ENCODE measurements at places on chromosomes 12 and 14.

- no peak for DNase-seq
Observed at GRCh38 chr14:105039458-105040205, 18.7 kb upstream of the CDCA4 start.

DNA sequence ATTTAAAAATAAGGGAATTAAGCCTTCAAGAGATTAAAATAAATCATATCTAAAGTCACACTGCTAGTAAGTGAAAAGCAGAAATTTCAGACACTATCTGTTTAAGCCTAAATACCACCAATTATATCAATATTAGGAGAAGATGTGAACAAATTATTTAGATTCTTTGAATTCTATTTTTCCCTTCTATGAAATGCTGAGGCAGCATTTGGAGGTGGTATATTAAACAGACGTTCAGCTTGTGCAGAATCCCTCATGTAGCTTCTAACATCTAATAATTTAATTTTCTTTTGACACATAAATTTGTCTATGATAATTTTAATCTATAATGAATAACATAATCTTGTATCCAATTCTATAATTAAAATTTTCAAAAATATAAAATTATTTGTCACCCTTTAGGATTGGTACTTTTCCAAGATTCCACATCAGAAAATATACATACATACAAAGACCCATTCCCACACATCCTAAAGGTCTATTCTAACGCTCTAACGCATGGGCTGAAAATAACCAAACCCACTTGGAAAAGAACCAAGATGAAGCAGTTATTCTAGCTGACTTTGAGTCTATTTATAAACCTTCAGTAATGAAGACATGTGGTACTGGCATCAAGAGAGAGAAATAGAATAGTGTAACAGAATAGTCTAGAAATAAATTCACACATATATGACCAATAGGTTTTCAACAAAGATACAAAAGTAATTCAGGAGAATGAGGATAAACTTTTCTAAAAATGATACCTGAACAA lies 751.8 kb downstream of the GALC start:
- no peak for DNase-seq

GRCh38 chr12:127496255-127496654 lies 770.7 kb upstream of the TMEM132C start:
- no peak for DNase-seq

GRCh38 chr14:91415794-91416743 lies 1.6 kb downstream of the CCDC88C start:
- DNase-seq: no peak

- peak; percentile 53 for DNase-seq
Observed at GRCh38 chr12:109387425-109388166, 39.9 kb downstream of the MYO1H start.

GRCh38 chr12:39685854-39686657 lies 66.5 kb upstream of the ABCD2 start:
- no peak for DNase-seq

DNA sequence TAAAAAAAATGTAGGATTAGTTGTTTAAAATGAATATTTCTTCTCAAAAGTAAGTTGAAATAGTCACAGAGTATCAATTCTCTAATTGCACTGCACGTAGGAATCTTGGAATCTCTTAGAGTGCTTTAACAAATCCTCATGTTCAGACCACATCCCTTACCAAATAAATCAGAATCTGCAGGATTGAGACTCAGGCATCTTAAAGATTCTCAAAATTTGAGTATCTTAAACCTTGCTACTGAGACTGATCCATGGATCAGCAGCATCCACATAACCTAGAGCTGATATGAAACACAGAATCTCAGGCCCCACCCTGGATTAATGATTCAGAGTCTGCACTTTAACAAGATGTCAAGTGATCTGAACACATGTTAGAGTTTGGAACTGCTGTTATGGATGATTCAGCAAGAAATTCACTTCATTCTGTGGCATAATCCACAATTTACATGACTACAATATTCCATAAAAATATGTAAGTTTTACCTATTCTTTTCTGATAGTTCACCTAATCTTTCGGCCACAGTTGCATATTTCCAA lies 58.7 kb downstream of the ADAMTS20 start:
- no peak for DNase-seq

GRCh38 chr12:115763982-115764621 lies 513.4 kb downstream of the MED13L start:
- DNase-seq: no peak

- DNase-seq: no peak
Observed at GRCh38 chr12:47408171-47408871, 297.5 kb downstream of the RPAP3 start.

DNA sequence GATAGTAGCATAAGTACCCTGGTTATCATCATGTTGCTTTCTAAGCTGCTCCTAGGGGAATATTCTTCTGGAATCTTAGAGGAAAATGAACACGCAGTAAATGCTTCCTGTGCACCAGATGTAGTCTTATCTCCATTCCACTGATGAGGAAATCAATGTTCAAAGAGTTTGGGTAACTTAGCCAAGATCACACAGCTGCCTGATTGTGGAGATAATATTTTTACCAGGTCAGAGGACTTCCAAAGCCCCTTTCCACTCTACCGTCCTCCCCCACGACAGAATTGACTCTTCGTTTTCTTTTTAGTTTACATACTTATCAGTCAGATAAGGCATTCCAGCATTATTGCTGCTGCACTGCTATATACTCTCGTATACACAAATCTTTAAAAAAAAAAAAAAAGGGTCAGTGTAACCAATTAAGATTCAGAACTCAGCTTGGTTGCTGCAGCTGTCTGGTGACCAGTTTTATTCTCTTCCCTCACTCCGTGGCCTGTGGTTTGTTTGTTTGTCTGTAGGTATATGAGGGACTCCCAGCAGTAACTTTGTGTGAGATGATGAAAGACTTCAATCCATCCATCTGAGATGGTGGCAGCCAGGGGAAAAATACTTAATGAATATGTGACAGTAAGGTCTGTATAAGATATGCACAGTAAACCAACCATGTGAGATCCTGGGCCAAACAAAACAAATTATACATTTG lies 110.5 kb downstream of the TGFB3 start:
- DNase-seq: peak; percentile 51

DNA sequence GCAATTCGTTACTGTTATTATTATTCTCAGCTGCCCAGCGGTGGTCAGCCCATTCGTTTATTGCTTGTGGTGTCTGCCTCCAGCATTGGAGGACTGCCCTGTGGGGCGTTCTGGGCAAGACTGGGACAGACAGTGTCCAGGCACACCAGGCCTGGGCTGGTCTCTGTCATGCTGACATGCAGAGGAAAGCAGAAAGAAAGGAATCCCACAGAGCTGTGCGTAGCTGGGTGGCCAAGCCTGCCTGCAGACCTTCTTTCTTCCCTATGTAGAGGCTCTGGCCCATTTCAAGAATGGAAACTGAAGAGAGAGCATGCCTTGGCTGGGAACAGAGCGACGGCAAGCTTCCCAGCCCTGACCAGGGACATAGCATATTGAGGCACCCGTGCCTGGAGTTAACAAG lies 525.3 kb upstream of the TBX3 start:
- DNase-seq: no peak

- DNase-seq: peak; percentile 40
Observed at GRCh38 chr14:20630340-20631022, 11.0 kb downstream of the OR6S1 start.

- no peak for DNase-seq
Observed at GRCh38 chr14:91501951-91502930, 7.9 kb downstream of the PPP4R3A start.

DNA sequence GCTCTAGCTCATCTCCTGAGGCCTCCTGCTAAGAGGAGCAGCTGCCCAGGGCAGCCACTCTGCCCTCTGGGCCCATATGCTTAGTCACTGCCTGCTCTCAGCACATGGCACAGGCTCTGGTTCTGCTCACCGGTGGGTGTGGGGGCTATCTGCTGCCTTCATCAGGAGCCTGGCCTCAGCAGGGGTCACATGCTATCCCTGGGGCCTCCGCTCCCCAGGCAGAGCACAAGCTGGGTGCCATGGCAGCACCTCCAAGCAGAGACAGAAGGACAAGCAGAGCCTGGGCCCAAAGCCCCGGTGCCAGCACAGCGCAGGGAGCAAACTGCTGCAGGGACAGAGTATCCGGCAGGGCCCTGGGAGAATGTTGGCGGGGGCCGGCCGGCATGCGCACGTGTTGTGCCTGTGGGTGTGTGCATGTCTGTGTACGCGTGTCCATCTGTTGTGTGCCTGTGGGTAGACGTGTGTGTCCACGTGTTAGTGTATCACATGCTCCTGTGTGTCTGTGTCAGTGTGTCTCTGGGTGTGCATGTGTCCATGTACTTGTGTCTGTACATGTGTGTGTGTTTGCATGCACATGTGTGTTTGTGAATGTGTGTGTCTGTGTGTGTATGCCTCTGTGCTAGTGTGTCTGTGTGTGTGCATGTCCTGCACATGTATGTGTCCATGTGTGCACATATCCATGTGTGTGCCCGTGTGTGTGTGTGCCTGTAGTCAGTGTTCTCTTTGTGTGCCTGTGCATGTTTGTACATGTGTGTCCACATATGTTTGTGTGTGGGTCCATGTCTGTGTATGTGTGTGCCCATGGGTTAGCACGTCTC lies 326.9 kb downstream of the TMEM121 start:
- DNase-seq: no peak

DNA sequence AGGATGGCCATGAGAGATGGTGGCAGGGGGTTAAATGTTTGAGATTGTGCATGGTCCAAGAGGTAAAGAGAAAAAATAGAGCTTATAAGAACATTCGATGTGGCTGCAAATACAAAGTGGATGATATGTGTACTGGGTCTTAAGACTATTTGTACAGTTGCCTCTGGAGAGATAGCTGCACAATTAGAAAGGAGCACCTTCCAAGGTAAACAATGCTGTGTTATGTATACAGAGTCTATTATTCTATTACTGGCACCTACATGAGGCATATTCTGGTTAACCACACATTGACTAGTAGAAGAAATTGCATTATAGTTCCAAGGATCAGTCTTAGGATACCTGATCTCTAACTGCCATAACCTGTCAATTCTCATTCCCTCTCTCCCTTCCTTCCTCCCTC lies 238.0 kb upstream of the FOXN3 start:
- DNase-seq: no peak

DNA sequence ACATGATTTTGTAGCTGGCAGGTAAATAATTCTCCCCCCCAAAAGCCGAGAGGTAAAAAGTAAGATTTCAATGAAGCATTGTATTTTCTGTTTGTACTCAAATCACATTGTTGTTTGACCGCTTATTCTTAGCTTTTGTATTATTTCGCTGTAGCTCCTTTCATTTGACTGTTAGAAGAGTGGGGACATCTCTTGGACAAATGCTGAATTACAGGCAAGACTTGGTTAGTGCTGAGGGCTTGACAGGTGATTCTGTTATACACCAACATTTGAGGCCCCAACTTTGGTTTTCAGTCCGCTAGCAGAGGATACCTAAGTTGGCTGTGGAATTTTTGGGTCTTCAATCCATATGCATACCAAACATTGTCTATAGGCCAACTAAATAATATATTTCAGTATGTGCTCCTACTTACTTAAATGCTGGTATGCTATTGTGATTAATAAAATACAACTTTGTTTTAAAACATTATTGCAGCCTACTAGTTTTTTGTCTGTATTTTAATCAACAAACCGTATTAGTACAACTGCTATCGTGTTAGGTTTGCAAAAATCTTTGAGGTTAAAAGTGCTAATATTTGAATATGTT lies 102.2 kb downstream of the ERC1 start:
- peak; percentile 79 for DNase-seq

DNA sequence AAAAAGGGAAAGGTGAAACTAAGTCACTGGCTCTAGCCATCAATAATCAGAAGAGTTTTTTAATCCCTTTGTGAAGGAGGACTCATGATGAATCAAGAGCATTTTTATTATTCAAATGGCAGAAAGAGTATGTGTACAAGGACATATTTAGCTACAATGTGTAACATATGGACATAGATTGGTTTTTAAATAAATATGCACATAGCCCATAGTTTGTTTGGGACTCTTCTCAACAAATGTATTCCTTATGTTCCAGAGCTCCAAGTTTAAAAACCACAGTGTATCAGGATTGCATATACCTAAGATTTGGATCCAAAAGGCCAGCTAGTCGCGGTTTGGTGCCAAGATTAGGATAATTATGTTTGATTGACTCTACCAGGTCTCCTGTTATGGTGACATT lies 104.2 kb downstream of the C12orf50 start:
- DNase-seq: no peak

DNA sequence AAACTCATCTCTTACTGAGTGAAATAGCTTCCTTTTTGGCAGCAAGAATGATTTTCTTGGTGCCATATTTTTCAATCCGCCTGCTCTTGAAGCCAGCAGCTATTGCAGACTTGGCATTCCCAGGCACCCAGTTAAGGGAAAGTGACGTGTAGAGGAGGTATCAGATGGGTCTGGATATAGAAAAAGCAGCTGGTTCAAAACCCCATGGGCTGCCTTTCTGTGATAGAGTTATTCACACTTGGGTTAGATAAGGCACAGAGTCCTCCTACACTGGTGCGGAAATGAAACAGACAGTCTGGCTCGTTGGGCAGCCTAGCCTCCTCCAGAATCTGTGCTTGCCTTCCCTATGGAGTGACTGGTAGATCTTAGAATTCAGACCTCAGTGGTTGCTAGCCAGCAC lies 62.2 kb downstream of the PTPN11 start:
- DNase-seq: no peak

- no peak for DNase-seq
Observed at GRCh38 chr14:20413744-20414082, 412 bp upstream of the TEP1 start.

DNA sequence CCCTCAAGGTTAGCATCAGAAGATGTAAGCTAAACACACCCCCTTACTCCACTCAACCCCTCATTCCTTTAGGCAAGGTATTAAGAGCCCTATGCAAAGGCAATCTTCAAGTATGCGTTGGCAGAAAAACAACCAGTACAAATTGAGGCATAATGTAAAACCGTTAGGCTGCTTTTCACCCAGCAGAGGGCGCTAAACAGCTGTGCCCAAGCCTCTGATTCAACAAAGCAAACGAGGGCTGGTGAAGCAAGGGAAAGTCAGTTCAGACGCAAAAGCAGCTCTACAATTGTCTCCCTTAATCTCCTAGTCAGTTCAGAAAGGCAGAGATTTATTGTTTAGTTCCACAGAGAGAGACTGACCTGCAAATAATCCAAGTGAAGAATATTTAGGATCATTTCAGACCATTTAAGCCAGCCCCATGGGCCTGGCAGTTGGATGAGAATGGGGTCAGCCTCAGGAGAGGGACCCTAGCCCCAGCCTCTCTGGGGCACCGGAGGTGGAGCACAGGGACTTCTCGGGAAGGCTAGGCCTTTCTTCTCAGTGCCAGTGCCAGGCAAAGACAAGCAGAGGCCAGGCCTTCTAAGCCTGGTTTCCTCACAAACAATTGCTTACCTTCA lies 23.5 kb downstream of the DCAF5 start:
- DNase-seq: peak; percentile 94
